Fibroblast of the conjunctiva (primary cell): ENCODE measurements at places on chromosomes 16 and 17.

DNA sequence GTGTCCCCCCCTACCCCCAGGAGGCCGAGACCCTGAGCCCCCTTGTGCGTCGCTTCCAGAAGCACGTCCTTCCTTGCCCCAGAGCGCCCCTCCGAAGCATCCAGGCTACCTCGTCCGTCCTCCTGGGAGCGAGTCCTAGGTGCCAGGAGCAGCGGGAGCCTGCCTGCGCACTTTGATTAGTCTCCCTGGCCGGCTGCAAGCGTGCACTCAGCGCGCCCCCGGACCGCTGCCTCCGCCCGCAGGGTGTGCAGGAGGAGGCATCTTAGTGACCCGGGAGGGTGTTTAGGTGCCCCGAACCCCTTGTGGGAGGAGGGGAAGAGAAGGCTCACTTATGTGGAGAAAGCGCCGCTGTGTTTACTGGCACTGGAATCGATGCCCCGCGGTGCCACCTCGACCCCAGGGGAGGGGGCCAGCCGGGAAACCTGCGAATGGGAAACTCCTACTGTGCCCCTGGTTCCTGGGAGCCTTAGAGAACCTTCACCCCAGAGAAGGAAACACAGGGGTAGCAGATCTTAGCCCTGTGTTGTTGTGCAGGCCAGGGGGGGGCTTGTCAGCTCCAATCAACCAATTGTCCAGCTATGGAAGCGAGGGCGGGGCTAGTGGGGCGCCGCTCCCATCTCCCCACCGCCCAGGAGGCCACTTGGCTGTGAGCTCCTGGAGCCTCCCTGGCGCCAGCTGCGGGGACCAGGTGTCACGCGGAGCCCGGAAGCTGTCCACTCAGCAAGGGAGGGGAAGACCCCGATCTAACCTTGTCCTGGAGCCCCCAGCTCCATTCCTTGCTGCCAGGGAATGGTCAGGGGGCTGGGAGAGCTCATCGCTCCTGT, 922.8 kb upstream of the EEF2KMT start:
- DNase-seq: no peak

- DNase-seq: no peak
Measured at GRCh38 chr17:77118251-77118928, 22.4 kb upstream of the SEC14L1 start.

- DNase-seq: no peak
Measured at GRCh38 chr16:57797526-57798266, 4.6 kb downstream of the KIFC3 start.

DNA sequence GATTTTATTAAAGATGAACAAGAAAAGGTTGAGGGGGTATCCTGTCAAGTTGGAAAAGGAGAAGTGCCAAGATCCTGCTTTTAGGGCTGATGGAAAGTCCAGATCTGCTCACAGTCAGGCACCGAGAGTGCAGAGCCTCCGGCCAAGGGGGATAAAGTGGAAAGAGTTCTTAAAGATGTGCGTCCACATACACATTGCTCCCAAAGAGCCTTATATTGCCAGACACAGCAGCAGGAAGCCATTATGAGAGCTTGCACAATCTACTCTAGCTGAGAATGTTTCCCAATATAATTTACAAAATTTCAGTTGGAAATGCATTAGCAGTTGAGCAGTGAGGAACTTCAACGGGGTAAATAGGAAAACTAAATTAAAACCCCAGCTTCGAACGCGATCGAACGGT, 95.6 kb downstream of the SALL1 start:
- DNase-seq: no peak

DNA sequence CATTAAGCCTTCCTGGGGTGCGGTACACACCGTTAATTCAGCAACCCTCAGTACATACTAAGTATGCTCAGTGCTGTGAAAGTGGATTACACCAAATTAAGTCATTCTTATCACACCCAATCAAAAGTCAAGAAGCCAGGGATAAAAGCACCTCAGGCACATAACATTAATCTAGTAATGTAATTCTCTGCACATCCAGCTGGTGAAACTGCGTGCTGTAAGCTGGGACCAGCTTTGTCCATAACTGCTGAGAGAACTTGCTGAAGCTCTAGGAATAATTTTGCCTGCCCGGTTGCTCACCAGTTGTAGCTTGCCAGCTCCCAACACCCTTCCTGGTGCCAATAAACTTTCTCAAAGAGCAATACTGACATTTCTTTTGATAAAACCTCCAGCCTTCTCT, 44.9 kb downstream of the SLC47A1 start:
- DNase-seq: peak; percentile 9
